ENCODE measurements at places on chromosomes 5 and 9.

DNA sequence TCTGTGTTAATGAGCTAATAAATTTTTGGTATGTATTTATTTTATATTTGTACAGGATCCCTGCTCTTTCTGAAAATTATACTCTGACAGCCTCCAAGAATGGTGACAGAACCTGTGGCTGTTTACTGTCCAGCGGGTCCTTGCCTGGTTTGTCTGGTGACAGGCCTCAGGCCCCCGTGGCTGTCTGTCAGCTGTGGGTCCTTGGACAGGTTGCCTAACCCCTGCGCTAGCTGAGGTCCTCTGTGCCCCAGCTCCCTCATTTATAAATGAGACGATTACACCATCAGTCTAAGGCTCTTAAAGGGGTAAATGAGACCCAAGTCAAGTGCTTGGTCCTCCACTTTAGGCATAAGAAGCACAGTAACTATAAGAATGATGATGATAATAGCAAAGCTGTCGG lies 125.1 kb upstream of the COL5A1 start:
- no peak for DNase-seq

DNA sequence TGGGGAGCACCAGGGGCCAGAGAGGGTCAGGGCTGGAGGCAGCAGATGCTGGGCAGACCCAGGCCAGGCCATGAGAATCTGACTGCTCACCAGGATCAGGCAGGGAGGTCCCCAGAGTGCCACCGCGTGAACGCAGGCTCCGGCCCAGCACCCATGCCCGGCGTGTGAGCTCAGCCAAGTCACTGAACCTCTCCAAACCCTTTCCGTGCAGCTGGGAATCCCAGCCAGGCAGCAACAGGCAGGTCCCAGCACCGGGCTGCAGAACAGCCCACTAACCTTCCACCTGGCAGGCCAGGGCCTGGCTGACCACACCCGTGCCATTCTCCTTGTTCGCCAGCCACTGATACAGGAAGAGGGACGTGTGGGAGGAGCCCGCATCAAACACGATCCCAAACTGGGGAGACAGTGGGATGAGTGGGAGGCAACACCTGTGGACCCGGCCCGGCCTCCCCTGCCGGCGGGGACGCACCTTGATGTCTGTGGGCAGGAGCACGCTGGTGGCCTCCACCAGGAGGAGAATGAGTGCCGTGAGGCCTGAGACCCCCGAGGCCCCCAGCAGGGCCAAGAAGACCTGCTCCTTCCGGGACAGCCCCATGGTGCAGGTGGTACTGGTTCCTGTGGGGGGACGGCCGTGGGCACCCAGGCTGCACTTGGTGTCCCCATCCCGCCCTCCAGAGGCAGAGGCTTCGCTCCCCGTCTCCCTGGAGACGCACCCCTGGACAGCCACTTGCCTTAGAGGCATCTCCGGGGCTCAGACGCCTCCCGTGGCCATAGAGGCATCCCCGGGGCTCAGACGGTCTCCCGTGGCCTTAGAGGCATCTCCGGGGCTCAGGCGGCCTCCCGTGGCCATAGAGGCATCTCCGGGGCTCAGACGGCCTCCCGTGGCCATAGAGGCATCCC lies 3.2 kb downstream of the ENTPD8 start:
- no peak for DNase-seq

GRCh38 chr9:35814106-35814840 lies 569 bp downstream of the HINT2 start:
- DNase-seq, result peak; percentile 65

GRCh38 chr5:120677481-120677880 lies 213.4 kb downstream of the PRR16 start:
- no peak for DNase-seq

DNA sequence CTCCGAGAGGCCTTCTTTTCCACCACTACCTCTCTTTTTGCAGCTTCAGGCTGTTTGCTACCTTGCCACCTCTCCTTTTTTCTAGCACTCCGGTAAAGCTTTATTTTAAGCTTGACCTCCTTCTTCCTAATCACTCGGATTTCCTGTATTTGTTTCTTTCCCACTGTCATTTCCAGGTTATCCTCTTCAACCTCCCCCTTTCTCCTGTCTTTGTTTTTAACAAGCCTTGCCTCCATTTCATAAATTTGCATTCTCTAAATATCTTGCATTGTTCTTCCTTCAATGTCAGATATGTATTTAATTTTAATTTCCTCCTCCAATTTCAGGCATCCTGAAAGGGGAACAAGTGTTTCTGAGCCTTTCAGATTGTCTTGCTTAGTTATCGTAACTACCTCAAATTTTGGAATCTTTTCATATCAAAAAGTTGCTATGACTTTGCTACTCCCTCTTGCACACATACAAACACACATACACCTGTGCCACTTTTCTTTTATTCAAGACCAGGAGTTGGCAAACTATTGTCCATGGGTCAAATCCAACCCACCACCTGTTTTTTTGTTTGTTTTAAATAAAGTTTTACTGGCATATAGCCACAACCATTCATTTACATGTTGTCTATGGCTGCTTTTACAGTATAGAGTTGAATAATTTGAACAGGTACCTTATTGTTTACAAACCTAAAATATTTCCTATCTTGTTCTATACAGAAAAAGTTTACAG lies 22.7 kb downstream of the DPYSL3 start:
- no peak for DNase-seq

- DNase-seq, result peak; percentile 96
These were observed 159.3 kb downstream of the RGS3 start for GRCh38 chr9:113622600-113623400.

DNA sequence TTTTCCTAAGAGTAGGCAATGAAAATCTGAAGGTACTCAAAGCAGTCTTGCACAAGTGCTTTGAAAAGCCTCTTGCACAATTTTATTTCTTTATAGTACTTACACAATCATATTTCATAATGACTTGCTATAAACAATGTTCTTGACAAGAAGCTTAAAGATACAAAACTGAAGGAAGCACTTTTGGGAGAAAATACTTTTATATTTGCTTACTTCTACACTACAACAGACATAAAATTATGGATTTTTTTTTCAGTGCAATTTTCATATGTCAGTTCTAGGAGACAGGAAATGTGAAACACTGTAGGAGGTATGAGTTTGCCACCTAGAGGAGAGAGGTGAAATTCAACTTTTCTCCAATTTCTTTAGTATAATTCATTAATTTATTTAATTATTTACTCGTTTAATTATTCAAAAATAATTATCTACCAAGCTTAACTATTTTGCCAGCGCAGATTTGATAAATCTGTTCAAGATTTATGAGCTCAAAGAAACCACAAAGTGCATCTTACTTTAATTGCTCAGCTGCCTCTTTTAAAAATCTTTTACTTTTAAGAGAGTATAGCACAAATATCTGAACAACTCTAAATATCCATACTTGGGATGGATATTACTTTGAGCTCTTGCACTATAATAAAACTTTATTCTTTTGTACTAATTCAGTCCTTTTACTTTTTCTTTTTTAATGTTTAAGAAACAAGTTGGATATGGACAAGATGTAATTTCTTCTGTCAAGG lies 29.0 kb upstream of the CDKN2B start:
- DNase-seq, result no peak

- DNase-seq, result no peak
These were observed 18.1 kb upstream of the TNC start for GRCh38 chr9:115135821-115136778.

GRCh38 chr9:76433406-76433805 lies 25.6 kb upstream of the GCNT1 start:
- no peak for DNase-seq

GRCh38 chr5:95526871-95527270 lies 27.9 kb downstream of the SKIC3 start:
- no peak for DNase-seq

GRCh38 chr9:24258626-24259025 lies 287.1 kb downstream of the IZUMO3 start:
- no peak for DNase-seq

- DNase-seq, result peak; percentile 8
These were observed 41.5 kb upstream of the PTPDC1 start for GRCh38 chr9:94042516-94043360.

DNA sequence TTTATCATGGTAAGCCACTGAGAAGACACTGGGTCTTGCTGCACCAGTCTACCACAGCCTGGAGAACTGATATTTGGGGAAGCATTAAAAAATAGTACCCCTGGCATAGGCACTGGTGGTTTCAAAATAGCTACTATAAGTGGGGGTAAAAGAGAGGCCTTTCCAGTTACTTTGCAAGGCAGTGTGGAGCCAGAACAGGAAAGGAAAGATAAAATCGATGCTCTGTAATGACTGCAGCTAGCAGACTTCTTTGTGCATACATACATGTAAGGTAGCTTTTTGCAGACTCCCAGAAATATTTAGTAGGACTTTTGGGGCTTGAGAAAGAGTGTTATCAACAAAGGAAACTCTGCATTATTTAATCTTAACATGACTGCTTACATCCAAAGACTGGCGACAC lies 31.3 kb upstream of the ALDOB start:
- DNase-seq, result no peak

GRCh38 chr5:33317271-33317670 lies 123.5 kb upstream of the TARS1 start:
- no peak for DNase-seq
